ENCODE measurements at places on chromosomes 13 and 19.

DNA sequence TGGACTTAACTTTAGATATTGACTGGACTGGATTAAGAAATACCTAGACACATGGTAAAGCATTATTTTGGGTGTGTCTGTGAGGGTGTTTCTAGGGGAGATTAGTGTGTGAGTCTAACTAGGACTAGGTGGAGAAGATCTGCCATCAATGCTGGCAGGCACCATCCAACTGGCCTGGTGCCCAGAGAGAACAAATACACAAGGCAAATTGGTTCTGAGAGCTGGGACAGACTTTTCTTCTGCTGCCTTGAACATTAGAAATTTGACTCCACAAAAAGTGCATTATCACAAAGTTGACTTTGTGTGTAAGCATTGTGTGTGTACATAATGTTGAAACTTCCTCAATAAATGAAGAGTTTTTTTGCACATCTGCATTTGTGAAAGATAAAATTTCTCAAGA is 522.1 kb downstream of the SUCLA2 start:
- DNase-seq = peak; percentile 18

DNA sequence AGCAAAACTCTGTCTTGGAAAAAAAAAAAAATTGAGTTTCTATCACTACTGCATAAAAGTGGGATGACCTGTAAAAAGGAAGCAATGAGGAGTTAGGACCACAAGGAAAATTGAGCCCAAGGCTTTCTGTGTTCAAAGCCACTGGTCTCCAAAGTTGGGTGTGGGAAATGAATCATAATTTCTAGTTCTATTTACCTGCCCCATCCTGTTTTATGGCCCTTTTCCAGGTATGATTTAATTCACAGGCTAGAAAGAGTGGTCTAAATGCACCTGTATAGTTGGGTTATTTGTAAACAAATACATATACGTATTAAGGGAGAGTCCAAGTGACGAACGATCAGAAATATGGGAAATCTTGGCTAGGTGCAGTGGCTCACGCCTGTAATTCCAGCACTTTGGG is 5.9 kb upstream of the DCAF15 start:
- DNase-seq = no peak

DNA sequence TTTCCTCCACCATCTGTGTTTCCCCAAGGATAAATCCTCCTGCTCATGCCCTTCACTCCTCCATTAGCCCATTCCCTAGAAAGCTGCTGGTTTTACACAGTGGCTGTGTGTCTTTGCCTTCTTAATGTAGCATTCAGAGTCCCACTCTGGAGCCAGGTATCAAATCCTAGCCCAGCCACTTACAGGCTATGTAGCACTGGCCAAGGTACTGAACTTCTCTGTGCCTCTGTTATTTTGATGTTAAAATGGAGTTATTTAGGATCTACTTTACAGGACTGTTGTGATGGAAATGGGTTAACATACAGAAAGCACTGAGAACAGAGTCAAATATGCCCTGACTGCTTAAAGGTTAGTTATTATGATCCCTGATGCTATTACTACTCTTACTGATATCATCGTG is 1.5 kb upstream of the ZSCAN4 start:
- no peak for DNase-seq

GRCh38 chr13:98846986-98847385 is 94.5 kb upstream of the SLC15A1 start:
- DNase-seq = no peak

- DNase-seq = no peak
These were observed 4.7 kb downstream of the EEF2 start for GRCh38 chr19:3980353-3981251.

- no peak for DNase-seq
These were observed 1786.8 kb downstream of the SLITRK5 start for GRCh38 chr13:89457977-89458376.

GRCh38 chr13:113324398-113324797 is 27.4 kb downstream of the LAMP1 start:
- DNase-seq = no peak

GRCh38 chr19:29620931-29621351 is 14.9 kb downstream of the POP4 start:
- no peak for DNase-seq

GRCh38 chr13:73742982-73743381 is 391.2 kb downstream of the KLF12 start:
- DNase-seq = no peak

DNA sequence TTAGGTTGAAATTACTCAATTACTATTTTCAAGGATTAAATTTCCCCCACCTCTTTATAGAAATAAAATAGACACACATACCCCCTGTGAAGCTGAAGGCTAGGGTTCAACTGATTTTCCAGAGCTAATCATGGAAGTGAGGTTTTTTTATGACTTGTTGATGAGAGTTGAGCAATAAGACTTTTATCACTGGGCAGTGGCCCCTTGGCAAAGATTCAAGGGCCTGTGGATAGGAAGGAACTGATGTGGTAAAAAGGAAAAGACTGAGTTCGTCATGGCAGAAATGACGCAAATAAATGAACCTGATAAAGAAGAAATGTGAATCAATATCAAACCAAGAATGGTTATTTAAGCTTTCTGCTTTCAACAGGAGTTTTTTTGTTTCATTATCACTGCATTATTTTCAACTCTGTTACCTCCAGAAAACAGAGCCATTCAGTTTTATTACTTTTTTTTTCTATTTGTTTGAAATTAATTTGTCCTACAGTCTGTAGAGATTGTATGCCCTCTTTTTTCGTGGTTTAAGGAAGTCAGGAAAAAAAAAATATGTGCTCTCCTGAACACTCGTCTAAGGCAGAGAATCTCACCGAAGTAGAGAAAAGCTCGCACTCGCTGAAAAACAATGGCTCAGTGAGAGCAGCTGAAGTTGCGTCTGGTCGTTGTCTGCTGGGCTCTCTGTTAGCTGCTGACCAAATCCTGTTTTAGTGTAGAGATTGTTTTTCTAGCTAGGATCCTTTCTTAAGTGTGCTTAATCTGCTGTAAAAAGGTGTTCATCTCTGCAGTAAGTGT is 38.9 kb downstream of the STOML3 start:
- no peak for DNase-seq

GRCh38 chr13:99071666-99072065 is 93.8 kb upstream of the DOCK9 start:
- DNase-seq = no peak

DNA sequence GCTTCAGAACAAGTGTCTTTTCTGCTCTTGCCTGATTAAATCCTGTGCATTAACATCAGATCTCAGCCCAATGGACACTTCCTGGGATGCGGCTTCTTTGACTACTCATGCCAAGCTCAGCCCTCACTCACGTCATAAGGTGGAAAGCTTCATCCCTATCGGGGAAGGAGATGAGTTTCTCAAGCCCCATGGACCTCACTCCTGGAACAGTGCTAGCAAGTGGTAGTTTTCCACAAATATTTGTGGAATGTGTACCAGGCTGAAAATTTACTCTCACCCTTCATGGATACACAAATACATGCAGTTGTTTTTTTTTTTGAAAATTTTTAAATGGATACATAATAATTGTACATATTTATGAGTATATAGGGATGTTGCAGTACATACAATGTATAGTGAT is 34.6 kb upstream of the FARP1 start:
- peak; percentile 58 for DNase-seq

- no peak for DNase-seq
These were observed 6.5 kb upstream of the FKRP start for GRCh38 chr19:46739290-46739771.

GRCh38 chr13:111317042-111317550 is 3.3 kb upstream of the TEX29 start:
- DNase-seq = no peak

GRCh38 chr19:3403489-3404323 is 37.3 kb downstream of the NFIC start:
- peak; percentile 99 for DNase-seq

- peak; percentile 39 for DNase-seq
These were observed 17.8 kb downstream of the SULT2B1 start for GRCh38 chr19:48569814-48570213.

DNA sequence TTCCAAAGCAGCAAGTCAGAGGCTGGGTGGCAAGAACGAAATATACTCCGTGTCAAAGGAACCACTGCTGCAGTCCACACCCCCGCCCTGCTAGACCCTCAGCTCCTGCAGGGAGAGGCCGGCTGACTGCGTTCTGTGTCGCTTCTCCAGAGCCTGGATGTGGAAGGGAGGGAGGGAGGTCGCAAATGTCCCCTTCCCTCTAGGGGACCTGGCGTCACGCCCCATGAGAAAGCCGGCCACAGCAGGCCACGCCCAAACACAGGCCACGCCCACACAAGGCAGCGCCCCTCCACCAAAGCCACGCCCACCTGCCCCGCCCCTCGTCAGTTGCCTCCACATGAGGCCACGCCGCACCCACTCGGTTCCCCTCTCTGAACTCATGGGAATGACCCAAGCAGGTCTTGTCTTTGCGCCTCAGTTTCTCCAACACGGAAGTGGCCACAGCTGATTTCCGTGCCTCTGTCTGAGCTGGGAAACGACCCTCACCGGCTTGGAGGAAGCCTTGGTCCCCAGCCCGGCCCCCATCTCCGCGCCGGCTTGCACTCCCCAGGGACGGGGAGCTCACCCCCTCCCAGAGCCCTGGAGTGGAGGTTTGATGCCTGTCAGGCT is 38.4 kb upstream of the TCF3 start:
- peak; percentile 29 for DNase-seq

DNA sequence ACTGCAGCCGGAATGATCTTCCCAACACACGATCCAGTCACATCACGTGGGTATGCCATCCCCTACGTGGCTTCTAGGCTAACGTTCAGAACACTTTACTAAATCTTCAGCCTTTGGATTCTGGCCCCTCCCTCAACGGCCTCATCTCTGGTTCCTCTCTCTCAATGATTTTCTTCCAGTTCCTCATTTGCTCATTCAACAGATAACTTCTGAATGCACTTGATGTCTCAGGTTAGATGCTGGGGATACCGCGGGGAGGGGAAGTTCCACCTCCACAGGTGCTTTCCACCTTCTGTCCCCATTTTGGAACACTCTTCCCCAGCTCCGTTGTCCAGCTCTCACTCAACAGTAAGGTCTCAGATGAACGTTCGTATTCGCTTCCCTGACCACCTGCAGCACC is 66.1 kb downstream of the ATP7B start:
- no peak for DNase-seq

DNA sequence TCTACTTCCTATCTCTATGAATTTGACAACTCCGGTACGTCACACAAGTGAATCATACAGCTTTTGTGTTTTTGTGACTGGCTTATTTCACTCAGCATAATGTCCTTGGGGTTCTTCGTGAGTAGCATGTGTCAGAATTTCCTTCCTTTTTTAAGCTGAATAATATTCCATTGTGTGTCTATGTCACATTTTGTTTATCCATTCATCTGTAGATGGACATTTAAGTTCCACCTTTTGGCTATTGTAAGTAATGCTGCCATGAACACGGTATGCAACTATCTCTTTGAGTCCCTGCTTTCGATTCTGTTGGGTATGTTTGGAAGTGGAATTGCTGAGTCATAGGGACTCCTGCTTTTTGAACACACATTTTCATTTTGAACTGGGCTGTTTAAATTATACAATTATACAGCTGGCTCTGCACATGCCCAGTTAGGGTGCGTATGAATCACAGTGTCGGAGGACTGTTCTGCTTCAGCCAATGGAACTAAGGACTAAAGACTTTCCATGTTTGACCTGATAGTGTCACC is 43.0 kb upstream of the C13orf42 start:
- peak; percentile 53 for DNase-seq

DNA sequence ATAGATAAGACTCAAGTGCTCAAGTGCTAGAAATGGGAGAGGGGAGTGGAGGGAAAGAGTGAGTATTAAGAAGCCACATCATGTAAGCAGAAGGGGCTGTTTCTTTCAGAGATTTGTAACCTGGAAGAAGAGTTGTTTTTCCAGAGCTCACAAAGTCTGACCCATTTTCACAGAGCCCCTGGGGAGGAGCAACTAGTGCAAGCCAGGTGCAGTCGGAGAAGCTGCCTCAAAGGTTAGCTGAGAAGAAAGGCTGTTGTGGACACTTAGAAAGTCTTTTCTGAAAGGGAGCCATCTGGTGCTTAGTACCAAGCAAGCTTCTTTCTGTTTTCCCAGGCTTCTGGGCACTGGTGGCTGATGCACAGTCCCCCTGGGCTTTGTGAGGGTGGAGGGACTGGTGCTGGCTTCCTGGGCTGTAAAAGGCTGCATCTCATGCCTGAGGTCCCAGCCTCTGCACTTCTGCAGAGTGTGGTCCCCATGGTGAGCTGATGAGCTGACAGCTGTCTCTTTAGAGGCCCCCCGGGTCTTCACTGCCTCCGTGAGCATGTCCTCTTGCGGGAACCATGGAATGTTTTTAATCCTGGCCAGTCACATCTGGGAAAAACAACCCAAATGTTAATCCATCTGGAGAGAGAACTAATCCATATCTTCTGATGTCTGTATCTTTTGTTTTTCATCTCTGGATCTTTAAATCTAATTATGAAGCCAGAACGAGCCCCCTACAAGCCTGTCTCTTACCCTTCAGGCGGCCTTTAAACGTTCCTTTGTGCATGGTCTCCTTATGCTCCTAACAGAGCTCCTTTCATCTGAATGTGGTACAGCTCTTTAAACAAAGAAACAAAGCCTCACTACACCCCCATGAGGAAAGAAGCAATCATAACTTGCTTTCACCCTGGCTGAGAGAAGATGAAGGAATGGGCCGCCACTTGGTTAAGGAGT is 40.2 kb downstream of the OLFM4 start:
- DNase-seq = no peak

- no peak for DNase-seq
These were observed 10.0 kb downstream of the NDUFB7 start for GRCh38 chr19:14561847-14562351.

- no peak for DNase-seq
These were observed 12.7 kb downstream of the ZNF417 start for GRCh38 chr19:57903618-57904184.

DNA sequence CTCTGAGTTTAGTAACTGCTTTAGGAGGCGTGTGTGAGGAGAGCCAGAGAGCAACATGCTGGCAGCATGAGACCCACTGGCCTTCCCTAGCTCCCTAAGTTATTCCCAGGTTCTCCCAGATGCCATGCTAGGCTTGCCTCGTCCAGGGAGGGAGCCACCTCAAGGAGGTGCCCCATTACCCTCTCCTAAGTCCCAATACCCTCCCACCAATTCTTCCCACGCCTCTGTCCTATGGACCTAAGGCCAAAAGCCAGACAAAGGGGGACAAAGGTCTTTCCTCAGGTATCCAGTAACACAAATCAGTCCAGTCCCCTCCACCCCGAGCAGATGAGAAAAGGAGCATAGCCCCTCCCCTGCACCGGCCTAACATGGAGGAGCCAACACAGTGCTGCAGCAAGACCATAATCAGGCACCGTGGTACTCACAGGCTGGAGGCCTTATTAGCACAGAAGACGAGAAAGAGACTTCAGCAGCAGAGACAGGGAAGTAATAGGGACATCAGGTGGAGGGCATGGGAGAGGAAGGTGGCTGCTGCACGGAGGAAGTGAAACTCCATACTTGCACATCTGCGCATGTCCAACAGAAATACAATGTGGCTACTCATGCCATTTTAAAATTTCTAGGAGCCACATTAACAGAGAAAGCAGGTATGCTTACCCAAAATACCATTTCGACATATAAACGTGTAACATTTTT is 46.3 kb downstream of the BRD4 start:
- DNase-seq = no peak
